NCI-H2081 (cell line): ENCODE measurements at places on chromosomes 12 and 14.
A peak's percentile ranks its signal among the peaks of the same experiment; 100 is the strongest.

DNA sequence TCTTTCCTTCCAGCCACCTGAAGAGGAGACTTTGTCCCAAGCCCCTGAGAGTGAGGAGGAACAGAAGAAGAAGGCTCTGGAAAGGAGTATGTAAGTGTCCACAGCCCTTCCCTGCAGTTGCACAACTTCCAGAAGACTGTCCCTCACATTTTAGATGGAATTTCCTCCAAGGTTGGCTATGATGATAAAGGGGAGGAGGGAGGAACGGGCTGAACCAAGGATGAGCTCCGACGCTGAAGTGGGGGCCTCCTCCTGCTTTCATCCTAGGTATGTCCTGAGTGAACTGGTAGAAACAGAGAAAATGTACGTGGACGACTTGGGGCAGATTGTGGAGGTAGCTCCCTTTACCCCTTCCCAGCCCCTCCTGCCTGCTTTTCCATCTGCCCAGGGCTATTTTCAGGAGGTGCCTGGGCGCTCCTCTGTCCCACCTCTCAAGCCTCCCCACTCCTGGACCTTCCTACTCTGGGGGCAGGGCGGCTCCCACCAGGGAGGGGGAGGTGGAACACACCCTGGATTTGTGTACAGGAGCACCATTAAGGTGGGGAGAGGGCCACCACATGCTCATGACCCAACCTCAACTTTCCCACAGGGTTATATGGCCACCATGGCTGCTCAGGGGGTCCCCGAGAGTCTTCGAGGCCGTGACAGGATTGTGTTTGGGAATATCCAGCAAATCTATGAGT lies 2.3 kb downstream of the ARHGEF25 start:
- DNase-seq, result no peak

GRCh38 chr12:130336723-130337487 lies 782 bp upstream of the PIWIL1 start:
- peak; percentile 27 for DNase-seq

GRCh38 chr12:120139958-120140357 lies 23.4 kb upstream of the RAB35 start:
- DNase-seq, result no peak

DNA sequence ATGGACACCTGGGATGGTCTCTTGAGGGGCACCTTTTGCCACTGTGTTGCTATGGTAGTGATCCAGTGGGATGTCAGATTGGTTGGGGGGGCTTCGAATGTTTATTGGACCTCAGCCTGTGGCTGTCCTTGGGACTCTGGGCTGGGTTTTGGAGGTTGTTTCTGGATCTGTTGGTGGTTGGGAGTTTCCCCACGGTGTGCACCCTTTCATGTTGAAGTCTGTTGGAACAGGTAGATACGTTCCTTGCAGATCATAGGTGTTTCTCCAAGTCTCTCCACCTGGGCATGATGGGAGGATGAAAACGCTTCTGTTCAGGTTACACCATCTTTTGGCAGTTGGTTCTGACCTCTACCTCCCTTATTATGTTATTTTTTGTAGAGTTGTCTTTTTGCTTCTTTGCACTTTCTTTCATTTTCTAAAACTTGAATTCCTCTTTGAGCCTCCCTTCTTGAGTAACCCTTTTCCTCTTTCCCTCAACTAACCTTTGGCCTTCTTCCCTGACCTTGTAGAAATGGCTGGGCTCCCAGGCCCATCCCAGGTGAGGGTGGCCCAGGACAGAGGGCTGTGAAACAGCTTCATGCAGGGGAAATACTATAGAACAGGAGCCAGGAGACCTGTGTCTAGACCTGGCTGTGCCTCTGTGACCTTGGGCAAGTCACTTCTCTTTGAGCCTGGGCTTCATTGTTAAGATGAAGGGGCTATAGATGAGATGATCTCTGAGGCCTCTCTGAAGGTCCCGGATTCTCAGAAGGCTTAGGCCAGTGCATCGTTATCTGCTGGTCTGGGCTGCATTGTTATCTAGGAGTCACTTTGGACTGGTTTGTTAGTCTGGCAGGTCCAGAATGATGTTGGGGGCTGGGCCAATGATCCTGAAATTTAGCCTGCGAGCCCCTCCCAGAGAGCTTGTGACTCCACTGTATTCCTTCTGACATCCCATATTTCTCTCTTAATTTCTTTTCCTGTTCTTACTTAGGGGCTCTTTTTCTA lies 2.0 kb downstream of the ATN1 start:
- no peak for DNase-seq

GRCh38 chr12:90064852-90065801 lies 356.5 kb upstream of the ATP2B1 start:
- peak; percentile 75 for DNase-seq

- peak; percentile 90 for DNase-seq
Measured at GRCh38 chr12:16324772-16325171, 22.7 kb upstream of the MGST1 start.

GRCh38 chr12:90922145-90922627 lies 32.8 kb downstream of the CCER1 start:
- DNase-seq, result no peak

DNA sequence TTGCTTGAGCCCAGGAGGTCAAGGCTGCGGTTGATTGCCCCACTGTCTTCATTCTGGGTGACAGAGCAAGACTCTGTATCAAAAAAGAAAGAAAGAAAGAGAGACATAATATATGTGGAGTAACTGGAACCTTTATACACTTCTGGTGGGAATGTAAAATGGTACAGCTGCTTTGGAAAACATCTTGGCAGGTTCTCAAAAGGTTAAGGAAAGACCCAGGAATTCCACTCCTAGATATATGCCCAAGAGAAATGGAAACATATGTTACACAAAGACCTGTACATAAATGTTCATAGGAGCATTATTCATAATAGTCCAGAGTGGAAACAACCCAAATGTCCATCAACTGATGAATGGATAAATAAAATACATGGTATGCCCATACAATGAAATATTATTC lies 7.2 kb downstream of the RBMS2 start:
- DNase-seq, result no peak

GRCh38 chr12:46373301-46374296 lies 1.0 kb upstream of the SLC38A2 start:
- DNase-seq, result peak; percentile 3

- DNase-seq, result no peak
Measured at GRCh38 chr12:96170328-96170727, 23.8 kb upstream of the ELK3 start.

- DNase-seq, result no peak
Measured at GRCh38 chr12:55937981-55938380, 7.0 kb downstream of the DGKA start.

DNA sequence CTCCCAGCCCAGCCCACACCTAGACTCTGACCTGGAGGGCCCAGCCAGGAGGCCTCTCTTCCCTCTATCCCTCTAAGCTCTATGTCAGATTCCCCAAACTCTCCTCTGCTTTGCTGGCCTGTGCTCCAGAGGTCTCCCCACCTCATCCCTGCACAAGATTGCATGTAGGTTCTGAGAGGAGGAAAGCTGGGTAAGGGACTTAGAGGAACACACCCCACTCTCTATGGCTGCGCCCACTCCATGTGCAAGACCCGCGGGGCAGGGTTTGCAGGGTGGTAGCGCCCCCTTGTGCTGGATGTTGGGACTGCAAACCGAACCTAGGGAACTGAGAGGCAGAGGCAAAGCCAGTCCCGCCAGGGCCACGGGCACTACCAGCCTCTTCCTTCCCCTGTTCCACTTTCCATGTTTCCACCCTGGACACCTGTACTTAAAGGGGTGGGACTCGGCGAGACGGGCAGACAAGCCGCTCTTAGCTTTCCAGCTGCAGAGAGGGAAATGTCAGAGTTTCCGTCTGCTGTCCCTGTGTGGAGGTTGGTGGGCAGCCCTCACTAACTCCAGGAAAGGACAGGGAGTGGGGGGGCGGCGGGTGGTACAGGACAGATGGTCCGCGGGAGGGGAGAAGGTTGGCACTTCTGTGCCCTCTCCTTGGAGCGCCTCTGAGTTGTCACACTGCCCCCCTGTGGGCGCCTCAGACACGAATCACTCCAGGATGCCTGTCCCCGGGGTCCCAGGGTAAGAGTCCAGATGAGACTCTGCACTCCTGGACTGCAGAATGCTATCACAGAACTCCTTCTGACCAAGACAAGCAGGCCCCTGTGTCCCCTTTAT lies 16.8 kb downstream of the MMP14 start:
- peak; percentile 70 for DNase-seq

DNA sequence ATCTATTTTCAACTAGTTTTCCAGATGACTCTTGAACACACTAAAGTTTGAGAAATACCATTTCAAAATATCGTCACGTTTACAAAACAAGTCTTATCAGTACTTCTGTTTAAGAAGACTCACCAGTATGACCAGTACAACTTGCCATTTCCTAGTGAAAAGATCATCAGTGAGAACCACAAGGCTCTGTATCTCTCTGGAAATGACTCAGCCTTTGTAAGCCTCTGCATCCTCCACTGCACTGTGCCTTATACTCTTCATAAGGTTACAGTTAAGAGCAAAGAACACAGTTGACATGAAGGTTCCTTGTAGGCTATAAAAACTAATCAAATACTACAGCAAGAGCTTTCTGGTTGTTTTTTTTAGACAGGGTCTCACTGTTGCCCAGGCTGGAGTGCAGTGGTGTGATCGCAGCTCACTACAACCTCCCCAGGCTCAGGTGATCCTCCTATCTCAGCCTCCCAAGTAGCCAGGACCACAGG lies 5.7 kb upstream of the VTI1B start:
- DNase-seq, result no peak

- no peak for DNase-seq
Measured at GRCh38 chr12:69686731-69687130, 12.4 kb downstream of the BEST3 start.

GRCh38 chr12:53097564-53098353 lies at the start of gene IGFBP6:
Gene IGFBP6, plus strand, starts transcription at chr12:53097667. Its CDS starts 51 bp downstream, at chr12:53097718.
- DNase-seq, result peak; percentile 71

DNA sequence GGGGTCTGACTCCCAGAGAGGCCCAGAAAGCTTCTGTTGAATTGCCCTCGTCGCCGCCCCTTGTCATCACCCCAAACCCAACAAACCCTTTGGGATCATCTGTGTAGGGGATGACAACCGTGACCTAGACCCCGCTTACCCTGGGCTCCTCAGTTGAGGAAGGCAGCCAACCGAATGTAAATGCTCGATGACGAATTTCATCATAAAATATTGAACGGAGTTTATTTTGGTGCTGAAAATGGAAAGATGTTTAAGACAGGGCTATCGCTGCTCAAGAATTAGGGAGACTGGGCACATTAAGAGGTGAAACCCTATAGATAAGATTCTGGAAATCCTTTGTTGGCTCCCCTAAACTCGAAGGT lies 512 bp downstream of the ACTR10 start:
- no peak for DNase-seq

DNA sequence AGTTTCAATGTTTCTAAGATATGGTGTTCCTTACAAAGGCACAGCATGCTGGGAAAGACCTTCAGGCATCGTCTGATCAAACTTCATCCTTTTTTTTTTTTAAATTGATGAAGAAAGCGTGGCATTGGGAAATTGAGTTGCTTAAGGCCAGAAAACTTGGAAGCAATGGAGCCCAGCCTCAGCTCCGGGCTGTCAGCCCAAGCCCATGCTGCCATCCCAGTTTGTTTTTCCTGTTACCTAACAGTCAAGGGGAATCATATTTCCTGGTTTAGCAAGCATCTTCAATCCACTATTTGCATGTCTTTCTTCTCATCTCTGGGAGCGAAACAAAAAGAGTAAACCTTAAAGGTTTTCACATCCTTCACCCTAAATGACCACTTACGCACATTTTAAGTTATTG lies 200.2 kb downstream of the CHST11 start:
- no peak for DNase-seq

GRCh38 chr14:54665946-54666345 lies 99.0 kb downstream of the SAMD4A start:
- DNase-seq, result no peak

DNA sequence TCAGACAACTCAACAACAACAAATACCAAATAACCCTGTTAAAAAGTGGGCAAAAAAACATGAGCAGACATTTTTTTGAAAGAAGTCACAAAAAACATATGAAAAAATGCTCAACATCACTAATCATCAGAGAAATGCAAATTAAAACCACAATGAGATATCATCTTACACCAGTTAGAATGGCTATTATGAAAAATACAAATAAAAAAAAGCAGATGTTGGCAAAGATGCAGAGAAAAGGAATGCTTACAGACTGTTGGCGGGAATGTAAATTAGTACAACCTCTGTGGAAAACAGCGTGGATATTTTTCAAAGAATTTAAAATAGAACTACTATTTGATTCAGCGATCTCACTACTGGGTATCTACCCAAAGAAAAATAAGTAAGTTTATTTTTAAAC lies 114.0 kb downstream of the SLC38A4 start:
- DNase-seq, result no peak

- DNase-seq, result no peak
Measured at GRCh38 chr12:51326698-51327439, 2.9 kb upstream of the BIN2 start.

GRCh38 chr12:111467092-111467856 lies 61.6 kb downstream of the SH2B3 start:
- no peak for DNase-seq

DNA sequence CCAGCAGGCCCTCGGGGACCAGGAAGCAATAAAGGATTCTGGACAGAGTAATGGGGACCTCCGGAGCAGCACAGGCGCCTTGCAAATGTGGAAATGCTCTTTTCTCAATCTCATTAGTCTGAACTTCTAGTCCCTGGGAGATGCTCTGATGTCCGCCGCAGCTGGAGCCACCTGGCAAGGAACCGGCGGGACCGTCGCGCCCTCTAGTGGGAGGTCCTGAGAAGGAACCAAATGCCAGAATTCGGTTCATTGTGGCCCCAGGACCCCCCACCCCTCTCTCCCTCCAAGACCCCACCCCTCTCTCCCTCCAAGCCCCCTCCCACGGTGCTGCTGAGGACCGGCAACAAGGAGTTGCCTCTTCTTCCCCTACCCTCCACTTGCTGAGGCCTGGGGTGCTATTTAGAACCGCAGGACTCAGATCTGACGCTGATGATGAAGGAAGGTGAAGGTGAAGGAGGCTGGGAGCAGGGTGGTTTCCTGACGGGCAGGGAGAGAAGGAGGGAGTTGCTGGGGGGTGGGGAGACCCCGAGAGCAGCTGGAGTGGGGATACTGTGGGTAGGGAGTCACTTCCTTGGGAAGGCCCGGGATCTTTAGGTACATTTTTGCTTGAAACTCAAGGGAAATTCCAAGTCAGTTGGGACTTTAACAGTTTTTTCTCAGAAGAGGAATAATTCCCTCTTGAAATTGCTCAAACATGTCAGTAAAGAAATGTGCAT lies 42.5 kb downstream of the SMIM41 start:
- DNase-seq, result peak; percentile 68

DNA sequence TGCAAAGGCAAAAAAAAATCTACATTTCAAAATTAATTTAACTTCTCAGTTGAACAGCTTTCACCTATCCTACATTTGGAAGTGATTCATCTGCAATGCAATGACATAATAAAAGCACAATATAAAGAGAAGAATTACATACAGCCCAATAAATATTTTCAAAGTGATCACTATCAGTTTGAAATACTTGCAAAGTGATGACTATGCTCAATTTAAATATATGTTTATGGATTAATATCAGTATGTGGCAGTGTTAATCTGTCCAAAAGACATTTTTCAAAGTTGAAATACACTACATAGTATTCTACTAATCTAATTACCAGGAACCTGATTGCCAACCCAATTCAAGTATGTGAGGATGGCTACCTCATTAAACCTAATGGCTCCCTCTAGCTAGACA lies 460.7 kb upstream of the ATXN7L3B start:
- DNase-seq, result no peak

- no peak for DNase-seq
Measured at GRCh38 chr12:4011597-4011996, 138.4 kb upstream of the PARP11 start.
